ENCODE measurements at places on chromosomes 2 and 18.

- no peak for DNase-seq
These were observed 41.9 kb downstream of the LRRFIP1 start for GRCh38 chr2:237669283-237669627.

DNA sequence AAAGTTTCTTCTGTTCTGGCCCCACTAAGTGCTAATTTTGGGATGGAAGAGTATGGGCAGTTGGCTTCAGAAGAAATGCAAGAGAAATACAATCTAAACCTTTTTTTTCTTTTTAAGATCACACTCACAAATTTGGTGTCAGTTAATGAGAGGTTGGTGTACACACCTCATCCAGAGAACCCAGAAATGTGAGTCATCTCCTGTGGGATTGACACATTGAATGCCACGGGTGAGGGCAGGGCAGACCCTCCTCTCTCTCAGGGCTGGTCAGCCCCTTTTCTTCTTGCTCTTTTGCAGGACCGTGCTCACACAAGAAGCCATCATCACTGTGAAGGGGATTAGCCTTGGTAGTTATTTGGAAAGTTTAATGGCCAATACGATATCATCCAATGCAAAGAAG is 19.2 kb downstream of the PRELID3A start:
- DNase-seq: no peak

DNA sequence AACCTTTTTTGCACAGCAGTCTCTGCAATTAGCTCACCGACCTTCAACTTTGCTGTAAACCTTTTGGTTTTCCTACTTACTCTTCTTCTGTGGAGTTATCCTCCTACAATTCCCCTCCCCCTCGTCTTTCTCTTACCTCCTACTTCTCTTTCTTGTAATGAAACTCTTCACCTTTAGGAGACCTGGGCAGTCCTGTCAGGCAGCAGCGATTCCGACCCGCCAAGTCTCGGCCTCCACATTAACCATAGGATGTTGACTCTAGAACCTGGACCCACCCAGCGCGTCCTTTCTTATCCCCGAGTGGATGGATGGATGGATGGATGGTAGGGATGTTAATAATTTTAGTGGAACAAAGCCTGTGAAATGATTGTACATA is 8.3 kb downstream of the TBR1 start:
- no peak for DNase-seq

DNA sequence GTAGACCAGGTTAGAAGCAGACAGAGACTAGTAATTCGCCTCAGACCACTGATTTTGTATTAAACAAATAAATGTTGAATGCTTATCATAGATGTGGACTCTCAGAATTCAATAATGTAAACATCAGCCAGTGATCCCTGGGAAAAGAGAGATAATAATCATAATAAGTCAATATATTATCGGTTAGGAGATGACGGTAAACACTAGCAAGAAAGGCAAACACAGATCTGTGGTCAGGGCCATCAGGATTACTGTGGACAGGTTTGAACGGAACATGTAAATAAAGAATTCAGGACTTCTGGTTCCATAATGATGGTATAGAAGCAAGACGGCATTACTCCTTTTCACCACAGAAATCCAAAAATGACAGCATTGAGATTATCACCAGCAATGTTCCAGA is 861.6 kb downstream of the CBLN2 start:
- no peak for DNase-seq

DNA sequence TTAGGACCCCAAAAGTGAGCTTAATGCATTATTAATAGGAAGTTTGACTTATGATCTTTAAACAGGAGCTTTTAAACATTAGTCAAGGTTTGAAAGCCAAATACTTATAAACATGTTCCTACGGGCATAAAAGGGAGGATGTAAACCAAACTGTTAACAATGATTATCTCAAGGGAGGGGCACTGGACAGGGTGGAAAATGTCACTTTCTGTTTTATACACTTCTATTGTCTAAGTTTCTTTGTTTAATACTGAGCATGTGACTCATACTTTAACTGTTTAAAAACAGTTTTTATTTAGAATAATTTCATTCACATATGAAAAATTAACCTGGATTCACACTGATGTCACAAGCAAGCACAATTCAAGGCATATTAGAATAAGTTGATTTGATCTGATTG is 18.3 kb upstream of the ITGA6 start:
- DNase-seq: no peak

GRCh38 chr2:145033438-145033837 is 513.5 kb upstream of the ZEB2 start:
- DNase-seq: no peak

DNA sequence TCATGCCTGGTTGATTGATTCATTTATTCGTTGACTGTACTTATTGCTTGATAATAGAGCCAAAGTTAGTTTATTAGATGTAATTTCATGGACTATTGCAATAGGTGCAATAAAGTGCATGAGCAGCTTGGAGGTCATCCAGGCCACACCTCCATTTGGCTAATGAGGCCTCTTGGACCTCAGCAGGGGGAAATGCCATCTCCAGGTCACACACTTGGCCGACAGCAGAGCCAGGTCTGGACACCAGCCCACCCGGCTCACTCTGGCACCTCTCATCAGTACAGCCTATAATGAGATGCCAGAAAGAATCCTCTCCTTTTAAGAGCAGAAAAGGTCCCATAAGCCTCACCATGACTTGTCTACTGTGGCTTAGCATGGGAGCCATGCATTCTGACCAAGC is 71.2 kb upstream of the AFF3 start:
- no peak for DNase-seq

- DNase-seq: peak; percentile 66
These were observed 28.5 kb upstream of the HS6ST1 start for GRCh38 chr2:128347171-128347558.

- no peak for DNase-seq
These were observed 86.7 kb downstream of the VIT start for GRCh38 chr2:36783246-36783645.

GRCh38 chr18:48023334-48024008 is 93.0 kb upstream of the SMAD2 start:
- no peak for DNase-seq

Measured in coronary artery (tissue), 2 donors.